ENCODE measurements at places on chromosomes 5 and 9.

GRCh38 chr5:36770125-36770524, 106.4 kb upstream of the NIPBL start:
- no peak for DNase-seq

DNA sequence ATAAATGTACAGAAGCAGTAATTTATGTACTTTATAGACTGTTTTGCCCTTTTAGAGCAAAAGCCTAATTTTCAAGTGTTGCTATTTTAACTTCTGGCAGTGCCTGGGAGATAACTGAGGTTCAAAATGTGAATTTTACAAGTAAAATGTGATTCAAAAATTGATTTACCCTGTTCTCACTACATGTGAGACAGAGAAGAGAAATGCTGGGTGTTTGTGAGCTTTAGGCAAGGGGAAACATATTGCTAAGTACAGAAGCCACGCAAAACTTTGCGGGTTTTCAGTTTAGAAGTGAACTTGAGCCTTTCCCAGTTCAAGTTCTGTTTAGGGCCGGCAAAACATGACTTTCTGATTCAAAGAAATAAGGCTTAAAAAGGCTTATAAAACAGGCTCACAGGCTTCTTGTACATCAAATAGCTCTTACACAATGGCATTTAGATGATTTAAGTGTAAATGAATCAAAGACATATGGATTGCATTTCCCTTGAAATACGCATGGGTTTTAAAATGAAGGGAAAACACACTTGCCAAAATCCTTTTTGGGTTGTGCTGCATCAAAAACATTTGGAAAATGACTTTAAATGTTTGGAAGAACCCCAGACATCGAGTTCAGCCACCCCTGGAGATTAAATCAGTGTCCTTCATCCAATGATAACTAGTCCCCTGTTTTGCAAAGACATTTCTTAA, 370.8 kb upstream of the MEF2C start:
- DNase-seq, result no peak

GRCh38 chr9:2260417-2261306, 245.5 kb downstream of the SMARCA2 start:
- DNase-seq, result no peak

DNA sequence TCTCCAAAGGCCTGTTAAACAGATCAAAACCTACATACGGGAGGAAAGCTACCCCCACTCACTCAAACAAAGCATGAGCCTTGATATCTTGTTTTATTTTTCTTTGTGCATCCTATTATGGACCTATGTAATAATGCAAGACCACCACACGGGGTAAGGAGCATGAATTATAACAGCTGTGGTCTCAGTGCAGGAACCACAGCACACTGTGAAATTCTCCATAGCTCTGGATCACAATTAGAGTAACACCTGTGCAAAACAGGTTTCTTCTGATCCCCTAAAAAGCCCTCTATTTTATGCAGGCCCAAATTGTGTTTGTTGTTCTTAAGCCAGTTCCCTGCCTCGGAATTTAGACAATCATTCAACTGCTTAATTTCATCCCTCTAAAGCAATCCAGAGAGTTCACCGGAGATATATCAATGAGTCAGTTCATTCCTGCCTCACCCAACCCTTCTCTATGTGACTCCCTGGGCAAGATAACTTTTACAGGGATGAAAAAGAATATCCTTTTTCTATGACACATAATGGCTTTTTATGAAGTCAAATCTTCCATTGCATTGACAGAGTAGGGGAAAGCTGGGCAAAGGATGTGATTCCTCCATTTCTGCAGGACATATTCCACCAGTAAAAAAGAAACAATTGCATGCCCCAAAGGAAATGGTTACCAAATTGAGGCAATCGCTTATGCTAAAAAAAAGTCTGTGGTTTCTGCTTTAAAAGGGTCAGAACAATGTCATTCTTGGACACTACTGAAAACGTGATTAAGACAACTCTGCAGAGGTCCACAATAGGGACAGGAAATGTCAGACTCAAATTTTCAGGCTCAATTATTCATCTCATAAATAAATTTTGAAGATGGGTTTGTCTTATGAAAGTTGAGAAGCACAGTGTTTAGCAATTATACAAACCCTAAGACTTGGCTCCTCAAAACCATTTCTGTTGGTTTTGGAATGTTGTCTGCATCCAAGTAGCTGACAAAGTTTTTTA, 41.6 kb upstream of the FST start:
- DNase-seq, result no peak

DNA sequence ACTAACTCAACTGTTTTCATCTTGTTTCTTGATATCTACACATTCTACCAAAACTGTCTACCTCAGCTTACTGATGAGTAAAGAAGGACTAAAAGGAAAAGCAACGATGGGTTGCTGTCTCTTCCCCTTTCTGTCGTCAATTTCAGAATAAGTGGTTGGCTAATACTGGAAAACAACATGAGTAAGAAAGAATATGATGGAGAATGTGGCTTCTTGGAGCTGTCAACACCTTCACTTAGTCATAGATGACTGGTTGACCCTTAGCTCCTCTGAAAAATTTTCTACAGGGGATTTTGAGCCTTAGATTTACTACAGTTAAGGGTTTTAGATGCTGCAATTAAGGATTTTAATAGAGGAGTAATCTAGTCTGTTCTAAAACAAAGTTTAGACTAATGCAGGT, 797.9 kb downstream of the TLE4 start:
- no peak for DNase-seq

DNA sequence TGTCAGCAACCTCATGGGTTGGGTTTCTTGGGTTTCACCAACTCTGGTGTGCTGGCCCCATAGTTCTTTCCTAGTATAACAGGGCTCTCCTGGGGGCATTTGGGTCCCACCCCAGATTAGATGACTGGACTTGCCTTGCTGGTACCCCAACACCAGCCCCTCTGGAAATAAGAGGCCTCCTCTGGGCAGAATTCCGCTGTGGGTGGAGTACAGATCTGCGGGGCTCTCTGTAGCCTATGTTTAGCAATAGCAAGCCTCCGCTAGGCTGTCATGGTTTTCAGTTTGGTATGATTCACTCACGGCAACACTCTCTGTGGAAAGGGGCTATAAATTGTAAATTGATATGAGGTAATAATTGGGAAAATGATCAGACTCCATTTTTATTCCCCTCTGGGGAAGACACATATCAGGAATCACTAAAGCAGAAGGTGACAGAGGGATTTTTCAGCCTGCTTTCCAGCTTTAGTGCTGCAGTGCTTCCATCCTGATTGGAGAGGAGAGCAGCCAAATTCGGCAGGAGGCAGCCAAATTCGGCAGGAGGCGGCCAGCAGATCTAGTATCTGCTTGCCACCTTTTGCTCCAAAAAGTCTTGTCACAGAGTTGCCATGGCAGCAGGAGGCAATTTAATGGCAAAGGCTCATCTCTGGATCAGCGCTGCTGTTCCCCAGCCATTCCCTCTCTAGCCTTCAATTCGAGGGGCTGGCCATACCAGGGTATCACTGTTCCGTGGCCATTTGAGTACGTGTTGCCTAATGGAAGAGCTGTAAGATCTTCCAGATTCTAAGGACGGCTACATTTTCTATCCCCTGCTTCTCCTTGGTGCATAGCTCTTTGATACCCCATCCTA, 84.6 kb downstream of the SLC44A1 start:
- DNase-seq, result no peak

- DNase-seq, result no peak
Observed at GRCh38 chr9:130319300-130319699, 53.7 kb downstream of the HMCN2 start.

- no peak for DNase-seq
Observed at GRCh38 chr5:61788548-61788947, 456.5 kb downstream of the ZSWIM6 start.

DNA sequence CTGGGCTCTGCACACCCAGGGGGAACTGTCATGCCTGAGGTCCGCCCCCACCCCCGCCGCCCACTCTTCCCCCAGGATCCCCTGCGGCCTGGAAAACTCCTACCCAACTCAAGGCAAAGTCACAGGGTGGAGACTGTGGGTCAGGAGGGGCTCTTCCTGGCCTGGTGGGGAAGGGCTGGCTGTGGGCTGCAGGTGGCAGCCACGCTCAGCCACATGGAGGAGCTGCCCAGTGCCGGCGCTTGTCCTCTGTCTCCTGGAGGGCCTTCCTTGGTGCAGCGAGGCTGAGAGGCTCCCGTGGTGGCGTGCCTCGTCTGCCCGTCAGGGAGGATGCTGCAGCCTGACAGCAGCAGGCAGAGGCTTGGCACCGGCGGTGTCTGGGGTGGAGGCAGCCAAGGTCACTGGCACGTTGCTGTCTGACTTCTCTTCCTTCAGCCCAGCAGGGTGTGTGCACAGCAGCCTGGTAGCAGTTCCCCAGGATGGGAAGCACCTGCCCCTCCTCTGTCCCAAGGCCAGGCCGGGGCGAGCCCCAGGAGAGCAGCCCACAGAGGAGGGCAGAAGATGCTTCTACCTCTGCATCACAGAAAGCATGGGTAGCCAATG, 78.1 kb downstream of the ADAMTS2 start:
- peak; percentile 14 for DNase-seq

- no peak for DNase-seq
Observed at GRCh38 chr5:98318386-98318785, 455.1 kb upstream of the RGMB start.

GRCh38 chr5:134547579-134547978, 22.1 kb downstream of the JADE2 start:
- DNase-seq, result no peak

- no peak for DNase-seq
Observed at GRCh38 chr5:135038813-135039270, 4.8 kb upstream of the PITX1 start.

GRCh38 chr9:83508067-83508466, 30.1 kb downstream of the FRMD3 start:
- no peak for DNase-seq

- DNase-seq, result no peak
Observed at GRCh38 chr5:143084407-143084806, 314.2 kb downstream of the ARHGAP26 start.

GRCh38 chr5:3033033-3033755, 281.7 kb upstream of the IRX2 start:
- DNase-seq, result no peak

DNA sequence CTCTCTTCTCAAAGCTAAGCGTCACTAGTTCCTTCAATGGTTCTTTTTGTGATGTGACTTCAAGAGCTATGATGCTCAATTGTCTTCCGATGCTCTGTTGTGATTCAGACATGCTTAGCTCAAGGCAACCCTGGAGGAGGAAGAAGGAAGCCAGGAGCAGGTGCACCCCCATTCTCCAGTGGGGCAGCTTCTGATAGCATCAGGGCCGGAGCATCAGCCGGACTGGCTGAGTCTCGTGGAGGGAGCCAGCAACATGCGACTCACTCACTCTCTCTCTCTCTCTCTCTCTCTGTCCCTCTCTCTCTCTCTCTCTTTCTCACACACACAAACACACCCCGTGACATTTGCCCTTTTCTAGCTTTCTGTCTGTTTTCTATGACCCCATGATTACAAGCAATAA, 140.2 kb downstream of the HSD17B3 start:
- no peak for DNase-seq

- DNase-seq, result no peak
Observed at GRCh38 chr9:108040783-108041182, 551.2 kb upstream of the KLF4 start.

GRCh38 chr9:122463828-122464632, 13.7 kb downstream of the OR1J1 start:
- DNase-seq, result no peak

DNA sequence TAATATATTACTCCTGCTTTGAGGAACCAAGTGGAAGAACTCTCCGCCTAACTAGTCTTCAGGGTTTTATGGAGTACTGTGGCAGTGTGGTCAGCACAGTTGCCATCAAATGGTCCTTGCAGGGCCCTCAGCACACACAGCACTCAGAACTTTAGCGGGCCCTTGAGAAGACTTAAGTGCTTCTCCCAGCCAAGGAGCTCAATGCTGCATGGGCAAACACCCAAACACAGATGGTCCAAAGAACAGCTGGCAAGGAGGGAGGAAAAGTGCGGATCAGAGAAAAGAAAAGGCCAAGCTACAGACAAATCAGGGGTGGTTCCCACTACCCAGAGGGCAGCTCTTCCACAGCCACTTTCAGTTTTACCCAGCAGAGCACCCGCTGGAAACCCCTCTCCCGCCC, 98.6 kb downstream of the SPOCK1 start:
- no peak for DNase-seq

DNA sequence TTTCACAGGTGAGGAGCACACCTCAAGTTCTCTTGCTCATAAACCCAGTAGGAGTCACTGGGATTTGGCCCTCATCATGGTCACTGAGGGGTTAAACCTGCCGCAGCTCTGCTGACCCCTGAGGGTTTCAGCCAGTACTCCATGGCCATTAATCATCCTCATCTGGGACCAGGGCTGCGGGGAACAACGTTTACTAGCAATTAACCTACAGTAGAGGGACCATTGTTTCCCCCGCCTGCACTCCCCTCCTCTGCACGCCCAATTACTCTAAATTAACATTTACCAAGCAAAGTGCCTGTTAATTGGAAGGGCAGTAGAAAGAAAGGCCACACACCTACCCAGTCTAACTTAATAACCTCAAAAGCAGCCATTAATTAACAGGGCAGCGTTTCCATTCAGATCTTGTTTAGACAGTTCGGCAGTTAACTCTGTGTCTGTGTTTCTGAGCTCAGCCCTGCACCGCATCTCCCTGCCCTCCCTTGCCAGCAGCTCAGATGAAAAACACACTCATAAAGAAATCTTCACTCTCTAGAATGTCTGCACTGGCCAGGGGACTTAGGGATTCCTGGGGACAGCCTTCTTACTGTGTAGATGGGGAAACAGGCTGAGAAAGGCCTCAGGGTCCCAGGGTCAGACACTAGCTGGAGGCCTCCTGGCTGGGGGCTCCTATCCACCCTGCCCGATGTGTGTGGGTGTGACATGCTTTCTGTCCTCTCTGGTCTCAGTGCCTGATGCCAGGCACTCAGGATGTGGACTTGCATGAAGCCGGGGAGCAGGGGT, 51.6 kb downstream of the ALG2 start:
- no peak for DNase-seq

GRCh38 chr9:136246849-136247550, 1.4 kb upstream of the QSOX2 start:
- no peak for DNase-seq

- DNase-seq, result no peak
Observed at GRCh38 chr9:75683591-75683990, 206.9 kb upstream of the PCSK5 start.

DNA sequence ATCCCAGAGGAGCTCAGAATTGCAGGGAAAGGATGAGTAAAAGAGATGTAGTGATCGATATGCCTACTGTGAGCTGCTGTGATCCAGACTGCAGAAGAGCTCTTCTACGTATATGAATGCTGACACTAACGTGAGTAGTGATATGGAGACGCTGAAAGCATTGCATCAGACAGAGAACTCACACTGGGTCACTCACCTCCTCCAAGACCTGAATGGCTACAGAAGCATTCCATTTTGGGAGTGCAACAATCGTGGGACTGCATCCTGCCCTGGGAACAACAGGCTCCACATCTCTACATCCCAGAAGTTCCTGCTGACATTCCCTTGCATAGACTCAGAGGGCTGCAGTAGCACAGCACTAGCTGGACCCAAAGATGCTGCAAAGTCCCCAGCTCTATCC, 755.9 kb upstream of the MEF2C start:
- DNase-seq, result no peak

DNA sequence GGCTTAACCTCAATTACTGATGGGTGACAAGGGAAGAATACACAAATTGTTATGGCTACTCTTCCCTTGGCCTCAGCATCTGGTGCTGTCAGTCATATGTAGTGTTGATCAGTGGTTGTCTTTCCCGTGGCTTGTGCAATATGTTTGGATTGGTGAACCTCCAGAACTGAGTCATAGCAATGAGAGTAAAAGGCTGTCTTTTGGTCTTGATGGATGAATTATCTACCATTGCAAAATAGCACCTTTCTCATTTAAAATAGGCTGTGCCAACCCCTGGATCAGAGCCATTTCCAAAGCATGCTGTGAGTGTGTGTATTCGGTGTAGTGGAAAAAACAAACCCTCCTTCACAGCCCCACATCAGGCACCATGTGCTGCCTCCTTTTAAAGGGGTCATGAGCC, 14.6 kb upstream of the F2R start:
- no peak for DNase-seq
